ENCODE measurements at places on chromosomes 7 and 10.

DNA sequence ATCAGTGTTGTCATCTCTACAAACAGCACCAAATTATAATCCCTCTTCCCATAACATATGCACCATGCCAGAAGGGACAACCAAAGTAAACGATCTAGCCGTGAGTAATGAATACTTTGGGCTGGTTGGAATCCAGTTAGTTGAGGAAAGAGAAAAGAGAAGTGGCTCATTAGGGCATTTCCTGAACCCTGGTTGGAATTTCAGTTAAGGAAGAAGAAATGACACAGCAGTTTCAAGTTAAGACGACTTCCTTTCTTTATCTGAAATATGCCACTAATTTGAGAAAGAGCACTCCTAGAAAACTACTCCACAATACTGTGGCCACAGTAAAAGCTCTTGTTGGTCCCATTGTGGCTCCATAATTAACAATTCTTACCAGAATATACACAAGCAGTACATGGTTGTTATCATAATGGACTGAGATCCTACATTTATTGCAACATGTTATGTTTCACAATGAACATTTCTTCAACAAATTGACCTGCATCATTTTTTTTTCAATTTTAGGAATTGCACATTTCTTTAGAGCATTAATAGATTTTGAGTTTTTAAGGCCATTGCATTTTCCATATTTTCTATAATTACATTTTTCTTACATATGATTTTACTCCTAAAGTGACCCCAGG, at the start of gene TFEC:
Gene TFEC, minus strand, starts transcription at position 113 of the 626 bp plus-strand sequence. CDS start 46,322 bp downstream, outside the sequence.
- DNase-seq = no peak

DNA sequence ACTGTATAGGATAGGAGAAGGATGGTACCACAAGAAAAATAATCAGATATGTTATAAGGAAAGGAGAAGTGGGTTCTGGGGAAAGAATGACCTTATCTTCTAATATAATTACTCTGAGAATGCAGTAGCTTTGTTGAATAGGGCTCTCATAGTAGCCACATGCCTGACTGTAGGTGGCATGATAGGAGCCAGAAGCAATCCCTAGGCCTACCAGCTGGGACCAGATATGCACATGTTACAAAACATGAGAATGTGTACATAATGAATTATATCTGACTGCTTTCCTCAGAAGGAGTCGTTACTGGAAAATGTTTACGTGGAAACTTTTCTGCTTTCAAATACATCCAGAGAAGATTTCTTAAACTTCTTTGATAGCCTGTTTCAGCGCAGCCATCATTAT, 53.2 kb upstream of the FAM3C start:
- no peak for DNase-seq

- DNase-seq = no peak
Measured at GRCh38 chr7:24411226-24411625, 127.2 kb downstream of the NPY start.

- no peak for DNase-seq
Measured at GRCh38 chr7:124662937-124663336, 102.7 kb downstream of the GPR37 start.

DNA sequence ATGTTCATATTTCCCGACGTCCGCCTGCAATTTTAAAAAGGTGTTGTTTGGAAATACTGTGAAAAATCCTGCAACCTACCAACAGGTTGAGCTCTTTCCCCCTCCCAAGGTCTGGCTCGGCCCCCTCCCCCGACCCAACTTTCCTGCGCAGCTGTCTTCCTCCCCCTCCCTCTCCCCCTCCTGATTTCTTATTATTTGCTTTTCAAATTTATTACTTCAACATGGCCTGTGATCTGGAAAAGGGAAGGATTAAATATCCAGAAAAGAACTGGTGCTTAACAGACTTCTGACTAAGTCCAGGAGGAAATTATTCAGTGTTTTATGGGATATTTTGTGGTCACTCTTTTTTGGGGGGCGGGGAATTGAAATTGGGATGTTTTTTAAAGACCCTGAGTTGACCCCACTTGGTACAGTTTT, 2.4 kb downstream of the ARID5B start:
- no peak for DNase-seq

DNA sequence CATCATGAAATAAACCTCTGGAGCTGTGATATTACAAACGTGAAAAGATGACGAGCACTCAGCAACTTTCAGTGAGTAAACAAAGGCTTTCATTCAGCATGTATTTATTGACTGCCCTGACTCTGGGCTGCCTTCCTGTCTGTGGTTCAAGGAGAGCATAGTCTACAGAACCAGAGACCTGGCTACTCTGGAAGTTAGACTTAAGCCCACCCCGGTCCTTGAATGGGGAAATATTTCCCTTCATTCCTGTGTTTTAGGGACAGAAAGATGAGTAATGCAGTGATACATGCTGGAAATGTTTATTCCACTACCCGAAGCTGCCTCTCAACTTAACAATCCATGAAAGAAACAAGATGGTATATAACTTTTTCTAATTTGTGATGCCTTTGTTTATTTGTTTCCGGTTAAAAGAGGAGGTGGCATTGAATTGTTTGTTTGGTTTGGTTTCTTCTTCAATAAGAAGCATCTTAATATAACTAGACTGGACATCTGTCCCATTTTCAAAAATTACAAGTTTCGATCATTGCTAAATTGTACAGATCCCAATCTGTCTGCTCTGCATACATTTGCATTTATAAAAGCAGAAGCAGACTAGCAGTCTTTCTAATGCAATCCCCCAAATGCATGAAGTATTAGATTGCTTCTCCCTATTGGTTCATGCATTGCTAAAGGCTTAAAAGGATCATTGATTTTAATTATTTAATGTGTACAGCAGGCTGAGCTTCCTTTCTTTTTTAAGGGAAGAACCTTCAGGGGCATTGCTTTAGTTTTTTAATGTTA, 57.7 kb downstream of the TRUB1 start:
- no peak for DNase-seq

- no peak for DNase-seq
Measured at GRCh38 chr7:86668315-86668714, 24.6 kb downstream of the GRM3 start.

DNA sequence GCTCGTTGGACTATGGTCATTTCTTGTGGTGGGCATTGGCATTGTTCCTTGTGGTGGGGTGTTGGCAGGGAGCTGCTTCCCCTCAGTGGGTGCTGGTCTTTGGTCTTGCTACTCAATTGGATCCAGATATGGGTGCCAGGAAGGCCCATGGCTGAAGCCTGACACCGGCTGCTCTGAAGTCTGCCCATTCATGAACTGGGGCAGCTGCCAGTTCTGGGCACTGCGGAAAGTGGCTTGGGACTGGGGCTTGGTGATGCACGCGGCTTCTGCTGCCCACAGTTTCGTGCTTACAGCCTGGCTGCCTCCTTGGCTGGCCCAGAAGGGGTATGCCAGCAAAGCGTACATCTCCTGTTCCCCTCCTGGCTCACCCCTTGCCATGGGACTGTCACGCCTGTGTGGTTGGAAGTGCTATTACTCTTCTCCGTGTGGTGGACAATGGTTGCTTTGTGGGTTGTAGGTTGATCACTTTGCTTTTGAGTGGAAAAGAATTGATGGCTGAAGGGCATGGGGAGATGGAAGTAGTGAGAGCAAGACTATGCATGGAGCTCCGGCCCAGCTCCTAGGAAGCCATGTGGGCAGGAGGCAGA, 54.7 kb downstream of the ADAMTS14 start:
- no peak for DNase-seq

GRCh38 chr7:24741679-24742505, 15.4 kb downstream of the GSDME start:
- DNase-seq = no peak
